Neural progenitor cell (in vitro differentiated cells): ENCODE measurements at places on chromosomes 5 and 9. TPM values are rescaled to one million over a fixed set of nuclear protein-coding genes. Genes with fewer than 3 reads are reported as not detected.

Gene RNF208
- total RNA-seq = 0.77 and 0.84 TPM in 2 replicates

Gene GABRB2
- 0.53 and 0.58 TPM in 2 replicates for total RNA-seq

DNA sequence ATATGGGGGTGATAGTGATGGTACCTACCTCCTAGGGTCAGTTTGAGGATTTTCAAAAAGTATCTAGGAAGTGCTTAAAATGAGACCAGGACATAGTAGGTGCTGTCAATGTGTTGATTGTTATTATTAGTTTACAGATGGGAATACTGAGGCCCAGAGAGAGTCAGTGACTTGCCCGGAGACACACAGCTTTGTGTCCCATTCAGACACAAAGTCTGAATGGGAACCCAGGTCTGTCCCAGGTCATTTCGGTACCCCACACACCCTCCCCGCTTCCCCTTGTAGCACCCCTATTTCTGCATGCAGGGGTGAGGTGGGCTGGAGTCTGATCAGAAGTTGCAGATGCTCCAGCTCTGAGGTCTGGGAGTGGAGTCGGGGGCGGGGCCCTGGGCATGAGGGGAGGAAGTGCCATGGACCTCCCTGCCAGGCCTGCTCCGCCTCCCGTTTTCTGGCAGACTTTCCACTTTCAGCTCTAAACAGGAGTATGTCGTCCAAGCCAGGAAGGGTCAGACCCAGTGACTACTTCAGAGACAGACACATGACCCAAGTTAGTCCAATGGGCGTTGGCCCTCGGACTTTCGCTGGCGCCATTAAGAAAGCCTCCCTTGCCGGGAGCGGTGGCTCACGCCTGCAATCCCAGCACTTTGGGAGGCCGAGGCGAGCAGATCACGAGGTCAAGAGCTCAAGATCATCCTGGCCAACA is 3.2 kb upstream of the DBN1 start:
- no peak overlapping the region for H3K27ac ChIP-seq
- no peaks in the 10 kb centered on the region for H3K27me3 ChIP-seq
- H3K36me3 ChIP-seq = no peaks in the 10 kb centered on the region
- H3K4me1 ChIP-seq = peaks cover 12% of the 10 kb centered on the region
- H3K4me3 ChIP-seq = no peak overlapping the region
- no peak for DNase-seq

GRCh38 chr5:67052034-67052433 is 144.6 kb downstream of the CD180 start:
- H3K4me1 ChIP-seq = peaks cover 10% of the 10 kb centered on the region
- H3K4me3 ChIP-seq = no peak overlapping the region
- no peaks in the 10 kb centered on the region for H3K27me3 ChIP-seq

GRCh38 chr5:99955006-99955405 is 580.2 kb upstream of the FAM174A start:
- H3K4me3 ChIP-seq = no peak overlapping the region
- H3K27ac ChIP-seq = no peak overlapping the region
- no peaks in the 10 kb centered on the region for H3K27me3 ChIP-seq
- DNase-seq = no peak
- H3K4me1 ChIP-seq = no peaks in the 10 kb centered on the region
